ENCODE measurements at places on chromosomes 3 and 15.
A peak's percentile ranks its signal among the peaks of the same experiment; 100 is the strongest.

DNA sequence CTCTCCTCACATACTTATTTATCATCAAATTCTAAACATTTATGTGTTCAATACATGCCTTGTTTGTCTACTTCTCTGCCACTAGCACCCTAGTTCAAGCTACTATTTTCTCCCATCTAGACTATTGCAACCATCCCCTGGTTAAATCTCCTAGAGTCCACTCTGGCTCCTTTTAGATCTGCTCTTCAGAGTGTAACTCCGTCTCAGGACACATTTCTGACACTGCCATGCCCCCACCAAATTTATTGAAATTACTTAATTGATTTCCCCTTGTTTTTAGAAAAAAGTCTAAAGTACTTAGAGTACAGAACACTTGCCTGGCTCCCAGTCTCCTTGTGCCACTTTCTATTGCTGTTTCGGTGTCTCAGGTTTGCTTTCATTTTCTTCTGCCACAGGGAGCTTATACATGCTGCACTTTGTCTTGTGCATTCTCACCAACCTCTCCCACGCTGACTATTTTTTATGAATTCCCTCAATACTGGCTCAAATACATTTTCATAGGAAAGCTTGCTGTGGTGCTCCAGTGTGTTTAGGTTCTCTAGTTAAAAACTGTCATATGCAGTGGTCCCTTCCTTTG, 792.3 kb downstream of the DIPK2A start:
- peak; percentile 39 for DNase-seq

GRCh38 chr3:100175637-100176280, 61.5 kb upstream of the FILIP1L start:
- DNase-seq = no peak

DNA sequence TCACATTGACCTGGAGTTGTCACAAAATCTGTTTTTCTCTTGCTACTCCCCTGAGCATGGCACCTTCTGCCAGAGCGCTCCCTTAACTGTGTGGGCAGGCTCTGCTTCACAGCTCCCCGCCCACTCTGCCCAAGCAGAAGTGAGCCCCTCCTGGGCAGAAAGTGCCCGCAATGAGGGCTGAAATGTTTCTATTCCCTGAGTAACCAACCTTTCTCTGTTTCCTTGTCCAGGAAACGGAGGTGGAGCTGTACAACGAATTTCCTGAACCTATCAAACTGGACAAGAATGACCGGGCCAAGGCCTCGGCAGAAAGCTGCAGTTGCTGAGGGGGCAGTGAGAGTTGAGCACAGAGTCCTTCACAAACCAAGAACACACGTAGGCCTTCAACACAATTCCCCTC, 66.3 kb upstream of the ACAD9 start:
- no peak for DNase-seq

GRCh38 chr15:89531796-89532537, 35.6 kb upstream of the RHCG start:
- DNase-seq = no peak
